ENCODE measurements at places on chromosomes 5 and 9. TPM values are rescaled to one million over a fixed set of nuclear protein-coding genes. Genes with fewer than 3 reads are reported as not detected.

The NME5 gene
- total RNA-seq = not detected

The NEUROG1 gene
- total RNA-seq = not detected

DNA sequence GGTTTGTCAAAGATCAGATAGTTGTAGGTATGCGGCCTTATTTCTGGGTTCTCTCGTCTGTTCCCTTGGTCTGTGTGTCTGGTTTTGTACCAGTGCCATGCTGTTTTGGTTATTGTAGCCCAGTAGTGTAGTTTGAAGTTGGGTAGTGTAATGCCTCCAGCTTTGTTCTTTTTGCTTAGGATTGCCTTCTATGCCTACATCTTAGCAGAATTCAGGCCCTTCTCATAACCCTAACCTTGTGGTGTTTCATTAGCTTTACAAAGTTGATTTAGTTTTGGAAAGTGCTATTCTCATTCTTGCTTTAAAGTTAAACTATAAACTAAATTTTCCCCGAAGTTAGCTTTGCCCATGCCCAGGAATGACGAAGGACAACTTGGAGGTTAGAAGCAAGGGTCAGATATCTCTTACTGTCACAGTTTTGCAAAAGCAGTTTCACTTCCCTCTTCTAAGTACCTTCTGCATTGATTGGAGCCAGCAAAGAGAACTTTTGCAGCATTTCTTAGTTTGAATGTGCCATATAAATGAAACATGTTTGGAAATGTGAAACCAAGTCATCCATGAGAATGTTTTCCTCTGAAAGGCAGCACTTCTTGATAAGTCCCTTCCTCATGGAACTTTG lies 274.3 kb upstream of the DMRT1 start:
- DNase-seq = no peak
- H3K36me3 ChIP-seq = no peaks in the 10 kb centered on the region
- no peaks in the 10 kb centered on the region for H3K4me1 ChIP-seq
- no peak overlapping the region for H3K27ac ChIP-seq

GRCh38 chr9:6686396-6686795 lies 40.9 kb upstream of the GLDC start:
- DNase-seq = peak; percentile 70
- no peaks in the 10 kb centered on the region for H3K27me3 ChIP-seq
- H3K36me3 ChIP-seq = no peaks in the 10 kb centered on the region
- H3K4me3 ChIP-seq = no peak overlapping the region
- 0 out of 2 replicates have a peak overlapping the region, but pooled peaks have one; percentile 4 for H3K27ac ChIP-seq

DNA sequence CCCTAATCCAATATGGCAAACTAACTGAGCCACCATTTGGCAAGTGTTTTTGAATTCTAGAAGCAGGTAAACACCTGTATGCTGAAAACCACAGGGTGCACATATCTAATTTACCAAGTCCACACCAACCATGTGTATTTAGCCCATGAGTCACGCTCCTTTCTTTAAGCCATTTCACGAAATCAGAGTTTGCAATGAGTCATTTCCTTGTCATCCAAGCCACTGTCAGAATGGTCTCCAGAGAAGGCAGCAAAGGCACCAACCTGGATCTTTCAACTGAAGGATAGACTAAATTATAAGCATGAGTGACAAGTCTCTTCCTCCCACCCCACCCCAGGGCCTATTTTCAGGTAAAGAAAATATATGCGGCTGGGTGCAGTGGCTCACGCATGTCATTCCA lies 110.0 kb downstream of the PAX5 start:
- H3K27ac ChIP-seq = no peak overlapping the region
- H3K4me1 ChIP-seq = peaks cover 9% of the 10 kb centered on the region
- H3K27me3 ChIP-seq = peaks cover 24% of the 10 kb centered on the region
- no peak overlapping the region for H3K4me3 ChIP-seq
- peak; percentile 94 for DNase-seq

GRCh38 chr5:83531661-83532060 lies 60.1 kb downstream of the VCAN start:
- H3K27me3 ChIP-seq = no peaks in the 10 kb centered on the region
- H3K4me1 ChIP-seq = peaks cover 12% of the 10 kb centered on the region
- H3K4me3 ChIP-seq = no peak overlapping the region
- H3K36me3 ChIP-seq = peaks cover 9% of the 10 kb centered on the region
- H3K27ac ChIP-seq = no peak overlapping the region

DNA sequence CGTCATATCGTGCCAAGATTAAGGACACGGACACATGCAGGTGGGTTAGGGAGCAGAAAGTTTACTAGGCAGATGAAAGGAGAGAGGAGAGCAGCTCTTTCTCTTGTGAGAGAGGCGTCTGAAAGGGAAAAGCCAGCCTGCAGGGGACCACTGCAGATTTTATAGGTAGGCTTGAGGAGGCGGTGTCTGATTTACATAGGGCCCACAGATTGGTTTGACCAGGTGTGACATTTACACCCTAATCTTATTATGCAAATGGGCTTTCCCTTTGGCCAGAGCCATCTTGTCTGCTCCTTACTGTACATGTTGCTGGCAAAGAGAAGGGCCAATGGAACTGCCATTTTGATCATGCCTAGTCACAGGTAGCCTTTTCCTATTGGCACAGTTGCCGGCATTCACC lies 137.2 kb upstream of the TAF11L2 start:
- peaks cover 10% of the 10 kb centered on the region for H3K4me1 ChIP-seq
- no peak for DNase-seq
- H3K27me3 ChIP-seq = no peaks in the 10 kb centered on the region
- no peaks in the 10 kb centered on the region for H3K36me3 ChIP-seq

GRCh38 chr9:126125177-126125576 lies 201.5 kb upstream of the MVB12B start:
- no peak for DNase-seq
- no peak overlapping the region for H3K27ac ChIP-seq
- no peaks in the 10 kb centered on the region for H3K36me3 ChIP-seq
- peaks cover 21% of the 10 kb centered on the region for H3K27me3 ChIP-seq

DNA sequence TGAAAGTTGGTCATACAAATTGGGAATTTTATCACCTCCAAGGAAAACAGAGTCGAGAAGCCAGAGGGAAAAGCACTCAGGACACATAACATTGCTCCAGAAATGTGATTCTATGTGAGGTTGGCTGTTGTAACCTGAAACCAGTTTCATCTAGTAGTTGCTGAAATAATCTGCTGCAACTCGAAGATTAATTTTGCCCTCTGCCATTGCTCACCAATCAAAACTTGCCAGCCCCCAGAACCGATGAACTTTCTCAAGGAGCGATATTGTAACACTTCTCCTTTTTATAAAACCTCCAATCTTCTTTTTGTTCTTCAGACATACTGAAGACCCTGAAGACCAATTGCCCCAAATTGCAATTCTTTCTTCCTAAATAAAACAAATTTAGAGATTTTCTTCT lies 31.1 kb downstream of the C5orf58 start:
- DNase-seq = no peak
- H3K36me3 ChIP-seq = no peaks in the 10 kb centered on the region
- peaks cover 62% of the 10 kb centered on the region for H3K27me3 ChIP-seq

Data from GM23248 (cell line).